ENCODE measurements at places on chromosomes 16 and 17. TPM values are rescaled to one million over a fixed set of nuclear protein-coding genes. Genes with fewer than 3 reads are reported as not detected.

The KRTAP1-1 gene
- not detected for total RNA-seq

The TBC1D3K gene
- not detected for total RNA-seq

The TBC1D26 gene
- total RNA-seq, result not detected

The SOST gene
- total RNA-seq, result not detected

The RAP1GAP2 gene
- 6.1 TPM for total RNA-seq

The MYH10 gene
- 68.9 TPM for total RNA-seq

The HOXB7 gene
- not detected for total RNA-seq

The SDK2 gene
- 11.8 TPM for total RNA-seq

The KNOP1 gene
- 25.9 TPM for total RNA-seq

The C1QTNF8 gene
- total RNA-seq, result not detected

The CXCL16 gene
- 16.3 TPM for total RNA-seq

The KRTAP9-4 gene
- not detected for total RNA-seq

The ABCA5 gene
- 3.6 TPM for total RNA-seq

The STH gene
- not detected for total RNA-seq

The ARHGDIA gene
- 326 TPM for total RNA-seq

The CBFA2T3 gene
- total RNA-seq, result 0.09 TPM

The SLFN14 gene
- not detected for total RNA-seq

The CX3CL1 gene
- 6.7 TPM for total RNA-seq

The SMIM22 gene
- 5.2 TPM for total RNA-seq

The ADAM11 gene
- 0.07 TPM for total RNA-seq

The ZNF267 gene
- 8.4 TPM for total RNA-seq

The C17orf107 gene
- total RNA-seq, result 1.1 TPM

The TIMP2 gene
- total RNA-seq, result 6.2 TPM

The NFE2L1 gene
- total RNA-seq, result 61.2 TPM

Measured in airway epithelial cell (primary cell).